ENCODE measurements at places on chromosomes 11 and 22. TPM values are rescaled to one million over a fixed set of nuclear protein-coding genes. Genes with fewer than 3 reads are reported as not detected.

Gene PATE4
- not detected for total RNA-seq

Gene IGHMBP2
- total RNA-seq: 5.3 TPM

Gene SLC22A9
- not detected for total RNA-seq

Gene DDI1
- not detected for total RNA-seq

Gene UCP3
- not detected for total RNA-seq

Gene NLRP6
- not detected for total RNA-seq

Gene KCNJ1
- not detected for total RNA-seq

Gene RIMBP3B
- 0.27 TPM for total RNA-seq

Gene GAL3ST1
- not detected for total RNA-seq

Gene TMEM151A
- total RNA-seq: 0.10 TPM

Gene SORL1
- 3.6 TPM for total RNA-seq

Gene API5
- 96.6 TPM for total RNA-seq

Gene LRRC56
- total RNA-seq: 0.18 TPM

Gene NOX4
- total RNA-seq: 1.4 TPM

Gene SCGB1A1
- total RNA-seq: not detected

Gene GLB1L3
- total RNA-seq: 1.7 TPM

All from H4 (cell line).